ENCODE measurements at places on chromosomes 1 and 21.

- DNase-seq, result no peak
These were observed 233.0 kb downstream of the RWDD3 start for GRCh38 chr1:95467036-95467435.

DNA sequence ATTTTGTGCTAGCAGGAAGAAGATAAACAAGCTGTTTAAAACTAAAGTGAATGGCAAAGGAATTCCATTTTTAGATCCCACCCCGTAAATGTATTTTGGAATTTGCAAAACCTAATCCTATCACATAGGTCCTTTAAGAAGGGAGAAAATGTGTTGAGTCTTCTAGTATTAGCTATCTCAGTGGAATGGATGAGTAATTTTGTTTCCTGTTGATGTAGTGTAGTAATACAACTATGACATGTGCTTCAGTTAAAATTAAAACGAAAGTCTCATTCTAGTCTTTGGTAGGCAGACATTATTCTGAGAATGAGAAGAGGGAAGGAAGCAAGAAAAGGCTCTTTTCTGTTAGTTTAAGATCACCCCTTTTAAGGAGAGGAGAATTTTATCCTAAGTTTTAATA is 265.9 kb upstream of the C1orf105 start:
- no peak for DNase-seq

DNA sequence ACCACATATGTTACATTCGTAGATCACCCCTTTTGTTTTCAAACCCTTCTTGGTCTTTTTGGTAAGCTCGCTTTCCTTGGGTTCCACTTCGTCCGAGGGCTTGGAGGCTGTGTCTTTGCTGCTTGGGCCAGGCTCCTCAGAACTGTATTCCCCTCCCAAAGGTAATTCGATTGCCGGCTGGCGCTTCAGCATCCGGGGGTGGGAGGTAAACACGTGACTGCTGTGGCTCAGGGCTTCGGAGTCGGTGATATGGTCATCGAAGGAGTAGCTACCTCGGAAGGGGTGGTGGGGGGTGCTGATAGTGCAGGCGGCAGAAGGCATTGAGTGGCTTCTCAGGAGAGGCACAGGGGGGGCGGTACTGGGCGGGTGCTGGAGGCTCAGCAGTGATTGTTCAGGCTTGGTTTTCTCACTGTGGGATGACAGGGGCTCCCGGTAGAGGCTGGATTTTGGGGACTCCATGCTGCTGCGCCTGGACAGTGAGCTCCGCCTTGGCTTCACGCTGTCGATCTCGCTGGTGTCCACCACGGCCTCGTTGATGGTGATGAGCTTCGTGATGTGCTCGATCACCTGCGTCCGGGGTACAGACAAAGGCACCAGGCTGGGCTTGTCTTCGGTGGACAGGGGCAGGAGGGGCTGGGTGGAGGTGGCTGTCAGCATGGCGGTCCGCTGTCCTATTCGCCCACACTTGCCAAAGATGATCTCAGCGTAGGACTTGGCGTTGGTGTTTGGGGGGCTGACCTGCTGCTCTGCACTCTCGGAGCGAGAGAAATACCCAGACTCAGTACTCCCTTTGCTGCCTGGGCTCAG is 98.6 kb upstream of the EDN2 start:
- DNase-seq, result no peak

- no peak for DNase-seq
These were observed 16.0 kb upstream of the GBP1 start for GRCh38 chr1:89081005-89081404.

- no peak for DNase-seq
These were observed 63.3 kb downstream of the LRRC40 start for GRCh38 chr1:70142075-70142474.

- no peak for DNase-seq
These were observed 15.2 kb downstream of the PDZK1IP1 start for GRCh38 chr1:47174656-47175020.

All from glomerular endothelial cell (primary cell).